ENCODE measurements at places on chromosomes 1 and 21.

DNA sequence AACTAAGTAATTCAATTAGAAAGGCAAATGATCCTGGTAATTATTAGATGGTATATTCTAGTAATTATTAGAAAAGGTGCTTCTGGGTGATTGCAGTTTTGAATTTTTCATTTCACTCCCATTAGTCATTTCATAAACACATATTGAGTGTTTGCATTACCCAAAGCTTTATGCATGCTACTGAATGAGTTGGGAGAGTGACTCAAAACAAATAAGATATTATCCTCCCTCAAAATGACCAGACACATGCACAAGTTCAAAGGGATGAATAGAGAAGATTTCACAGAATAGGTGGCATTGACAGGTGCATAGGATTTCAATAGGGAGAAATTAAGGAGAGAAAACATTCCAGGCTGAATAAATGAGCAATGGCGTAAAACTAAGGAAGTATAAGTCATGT, 84.7 kb downstream of the PHTF1 start:
- DNase-seq: no peak

GRCh38 chr1:59664166-59664565, 150.6 kb upstream of the HOOK1 start:
- DNase-seq: no peak

- no peak for DNase-seq
Observed at GRCh38 chr1:22330760-22331119, 120.9 kb upstream of the ZBTB40 start.

DNA sequence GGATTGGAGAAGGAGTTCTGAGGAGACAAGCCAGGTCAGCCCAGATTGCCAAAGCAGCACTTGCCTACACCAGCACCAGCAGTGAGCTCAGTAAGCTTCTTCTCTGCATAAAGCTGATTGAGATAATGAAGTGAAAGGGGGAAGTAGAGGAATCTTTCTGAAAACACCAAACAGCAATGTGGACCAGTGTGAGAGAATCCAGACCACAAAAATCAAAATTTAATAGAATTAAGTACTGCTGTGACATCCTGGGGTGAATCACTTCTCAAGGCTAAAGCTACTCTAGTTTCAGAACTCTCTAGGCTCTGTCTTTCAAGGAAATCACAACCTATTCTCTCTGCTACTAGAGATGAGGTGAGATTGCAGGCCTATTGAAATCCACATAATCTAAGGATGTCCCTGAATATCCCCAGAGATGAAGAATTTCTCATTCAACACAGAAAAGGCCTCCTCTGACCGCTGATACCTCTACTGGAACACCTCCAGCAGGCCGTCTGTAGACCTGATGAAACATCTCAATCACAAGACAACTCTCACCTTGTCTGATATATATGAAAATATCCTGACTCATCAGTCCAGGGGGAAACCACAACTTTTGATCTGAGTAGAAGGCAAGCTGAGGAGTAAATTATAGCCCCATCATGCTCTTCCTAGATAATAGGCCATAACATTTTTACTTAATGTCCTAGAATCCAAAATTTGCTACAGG, at the start of gene FCRL4:
FCRL4 (minus strand) TSS at position 127 of the 709 bp plus-strand sequence. CDS start 141 bp downstream, outside the sequence.
- no peak for DNase-seq

DNA sequence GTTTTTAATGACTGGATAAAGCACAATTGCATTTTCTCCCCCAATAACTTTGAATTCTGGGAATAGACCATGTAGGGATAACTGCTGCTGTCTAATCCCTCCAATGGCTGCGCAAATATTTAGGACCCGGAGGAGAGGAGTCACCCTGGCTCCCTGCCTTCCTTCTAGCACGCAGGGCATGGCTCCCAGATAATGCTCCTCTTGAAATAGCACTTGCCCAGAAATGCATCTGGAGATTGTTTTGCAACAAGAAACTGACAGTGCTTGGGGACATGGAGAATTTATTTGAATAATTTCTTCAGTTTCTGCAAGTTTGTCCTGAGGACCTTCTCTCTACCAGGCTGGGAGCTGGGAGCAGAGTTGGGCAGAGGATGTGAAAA, 83.5 kb downstream of the MAN1C1 start:
- DNase-seq: peak; percentile 74

GRCh38 chr1:6867321-6867720, 82.1 kb downstream of the CAMTA1 start:
- no peak for DNase-seq

DNA sequence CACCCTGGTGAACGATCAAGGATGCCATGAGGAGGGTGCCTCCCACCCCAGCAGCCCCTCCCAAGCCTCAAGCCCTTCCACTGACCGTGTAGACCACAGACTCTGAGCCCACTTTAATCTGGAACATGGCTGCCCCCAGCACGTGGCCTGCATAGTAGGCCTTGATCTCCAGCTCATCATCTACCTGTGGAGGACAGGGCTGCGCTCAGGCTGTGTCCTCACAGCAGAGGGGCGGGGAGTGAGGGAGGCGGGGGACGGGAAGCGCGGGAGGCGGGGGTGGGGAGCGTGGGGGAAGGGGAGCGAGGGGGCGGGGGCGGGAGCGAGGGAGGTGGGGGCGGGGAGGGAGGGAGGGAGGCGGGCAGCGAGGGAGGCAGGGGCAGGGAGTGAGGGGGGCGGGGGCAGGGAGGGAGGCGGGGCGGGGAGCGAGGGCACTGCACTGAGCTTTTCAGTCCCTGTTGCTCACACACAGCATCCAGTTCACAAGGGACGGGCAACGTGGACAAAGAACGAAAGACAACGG, 7.1 kb downstream of the PUSL1 start:
- DNase-seq: no peak

DNA sequence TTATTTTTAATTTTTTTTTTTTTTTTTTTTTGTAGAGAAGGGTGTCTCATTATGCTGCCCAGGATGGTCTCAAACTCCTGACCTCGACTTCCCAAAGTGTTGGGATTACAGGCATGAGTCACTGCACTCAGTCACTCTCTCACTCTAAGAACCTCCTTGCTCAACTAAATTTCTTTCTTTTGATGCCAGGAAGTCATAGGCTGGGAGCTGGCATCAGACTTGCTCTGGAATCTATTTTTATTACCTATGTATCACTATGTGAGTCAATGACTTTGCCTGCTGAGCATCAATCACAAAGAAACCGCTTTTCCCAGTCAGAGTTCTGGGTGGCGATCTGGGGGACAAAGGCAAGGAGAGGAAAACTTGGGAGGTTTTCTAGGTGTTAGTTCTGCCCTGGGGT, 35.5 kb upstream of the PARP1 start:
- no peak for DNase-seq

DNA sequence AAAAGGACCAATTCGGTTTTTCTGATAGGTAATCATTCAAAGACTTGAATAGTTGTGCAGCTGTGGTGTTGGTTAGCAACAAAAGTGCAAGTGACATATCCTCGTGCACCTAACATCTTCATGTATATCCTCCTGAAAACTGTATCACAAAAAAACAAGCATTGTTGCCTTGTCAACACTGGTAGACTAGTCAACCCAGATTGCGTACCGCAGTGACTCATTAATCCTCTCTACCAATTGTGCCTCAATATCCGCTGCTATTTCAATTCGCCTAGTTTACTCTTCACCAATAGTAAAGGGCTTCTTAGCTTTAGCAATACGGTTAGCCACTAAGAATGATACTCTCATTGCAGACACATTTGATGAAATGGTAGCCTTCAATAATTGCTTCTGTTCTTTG, 3.5 kb downstream of the HHAT start:
- DNase-seq: no peak

Measured in right hindlimb (tissue), 1 donor.